Esophagus muscularis mucosa (tissue), 4 donors: ENCODE measurements at places on chromosomes 1 and 21. TPM values are rescaled to one million over a fixed set of nuclear protein-coding genes. Genes with fewer than 3 reads are reported as not detected.

- H3K4me3 ChIP-seq: no peak overlapping the region
- H3K27ac ChIP-seq: peak overlapping the region; percentile 1
- H3K36me3 ChIP-seq: no peaks in the 10 kb centered on the region
- no peaks in the 10 kb centered on the region for H3K27me3 ChIP-seq
- DNase-seq: no peak
Measured at GRCh38 chr1:234617131-234617985, 7.4 kb upstream of the IRF2BP2 start.

GRCh38 chr1:41891199-41891896, 27.4 kb downstream of the HIVEP3 start:
- H3K27ac ChIP-seq: peak overlapping the region; percentile 16
- DNase-seq: no peak
- peaks cover 22% of the 10 kb centered on the region for H3K4me1 ChIP-seq
- H3K4me3 ChIP-seq: peak overlapping the region; percentile 35
- no peaks in the 10 kb centered on the region for H3K27me3 ChIP-seq

Gene CACNA1S
- total RNA-seq: not detected

DNA sequence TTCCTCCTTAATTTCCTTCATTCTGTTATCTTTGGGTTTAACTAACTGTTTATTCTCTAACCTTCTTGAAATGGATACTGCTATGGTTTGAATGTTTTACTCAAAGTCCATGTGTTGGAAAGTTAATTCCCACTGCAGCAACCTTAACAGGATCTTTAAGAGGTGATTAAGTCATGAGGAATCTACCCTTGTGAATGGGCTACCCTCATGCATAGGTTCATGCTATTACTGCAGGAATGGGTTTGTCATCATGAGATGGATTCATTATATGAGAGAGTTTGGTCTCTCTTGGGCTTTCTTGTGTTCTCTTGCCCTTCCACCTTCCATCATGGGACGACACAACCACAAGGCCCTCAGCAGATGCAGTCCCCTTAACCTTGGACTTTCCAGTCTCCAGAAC, 516.9 kb downstream of the ADGRL2 start:
- H3K27ac ChIP-seq: no peak overlapping the region
- H3K27me3 ChIP-seq: no peaks in the 10 kb centered on the region
- H3K36me3 ChIP-seq: no peaks in the 10 kb centered on the region
- no peak for DNase-seq

DNA sequence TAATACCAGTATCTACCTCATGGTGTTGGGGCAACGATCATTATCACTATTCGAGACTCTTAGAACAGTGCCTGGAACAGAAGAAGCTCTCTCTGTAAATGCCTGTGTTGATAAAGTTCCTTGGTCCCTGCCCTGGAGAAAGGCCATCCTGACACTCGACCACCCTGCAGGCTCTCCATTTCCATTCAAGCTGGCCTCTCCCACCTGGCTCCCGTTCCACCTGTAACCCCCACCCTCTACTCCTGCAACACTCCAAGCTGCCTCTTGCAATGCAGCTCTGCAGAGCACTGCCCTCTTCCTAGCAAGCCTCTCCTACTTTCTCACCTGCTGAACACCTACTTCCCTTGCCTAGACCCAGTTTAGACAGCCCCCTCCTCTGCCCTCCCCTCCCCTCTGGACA, 6.1 kb downstream of the SPOCD1 start:
- no peak overlapping the region for H3K27ac ChIP-seq
- no peaks in the 10 kb centered on the region for H3K36me3 ChIP-seq
- H3K27me3 ChIP-seq: no peaks in the 10 kb centered on the region
- H3K4me3 ChIP-seq: no peak overlapping the region
- DNase-seq: no peak

DNA sequence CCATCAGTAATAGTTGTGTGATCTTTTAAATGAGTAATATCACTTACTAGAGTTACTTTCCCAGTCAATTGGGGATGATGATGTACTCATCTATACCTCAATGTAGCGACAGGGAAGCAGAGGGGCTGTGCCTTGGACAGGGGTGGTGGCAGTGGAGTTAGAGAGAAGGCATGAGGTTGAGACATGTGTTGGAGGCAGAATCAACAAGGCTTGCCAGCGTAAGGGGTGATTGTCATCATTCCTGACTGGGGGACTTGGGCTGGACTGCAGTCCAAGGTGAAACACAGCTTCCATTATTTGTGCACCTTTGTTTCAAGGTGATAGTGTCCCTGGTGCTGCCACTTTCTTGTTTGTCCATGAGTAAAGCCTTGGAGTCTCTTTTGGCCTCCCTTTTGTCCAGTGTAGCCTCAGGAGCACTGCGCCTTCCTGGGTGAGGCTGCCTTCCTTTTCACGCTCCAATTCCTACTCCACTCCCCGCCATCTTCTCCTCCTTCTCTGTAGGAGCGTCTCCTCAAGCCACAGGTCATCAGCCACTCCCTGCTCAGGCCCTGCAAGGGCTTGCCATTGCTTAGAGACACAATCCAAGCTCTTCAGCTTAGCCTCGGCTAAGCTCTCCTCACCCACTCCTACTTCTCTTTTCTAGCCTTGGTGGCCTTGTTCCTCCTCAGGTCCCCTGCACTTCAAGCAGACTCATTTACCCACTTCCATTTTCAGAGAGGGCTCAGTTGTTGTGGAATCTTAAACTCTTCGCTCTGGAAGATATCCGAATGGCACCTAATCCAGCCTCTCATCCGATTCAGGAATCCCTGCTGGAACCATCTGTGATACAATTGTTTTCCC, 77.6 kb upstream of the CD34 start:
- H3K27me3 ChIP-seq: no peaks in the 10 kb centered on the region
- no peaks in the 10 kb centered on the region for H3K36me3 ChIP-seq
- no peak overlapping the region for H3K4me3 ChIP-seq
- peaks cover 3% of the 10 kb centered on the region for H3K4me1 ChIP-seq

Gene TNFSF18
- total RNA-seq: not detected

Gene SAMD13
- total RNA-seq: 0.33 TPM

Gene UBE2J2
- 38.3 TPM for total RNA-seq

- no peak for DNase-seq
- no peaks in the 10 kb centered on the region for H3K36me3 ChIP-seq
- H3K27me3 ChIP-seq: no peaks in the 10 kb centered on the region
- H3K4me1 ChIP-seq: no peaks in the 10 kb centered on the region
- H3K4me3 ChIP-seq: no peak overlapping the region
Measured at GRCh38 chr1:167509587-167509986, 8.7 kb downstream of the CD247 start.

GRCh38 chr1:212935387-212935981, 14.9 kb upstream of the VASH2 start:
- H3K27ac ChIP-seq: no peak overlapping the region
- no peaks in the 10 kb centered on the region for H3K36me3 ChIP-seq
- no peak overlapping the region for H3K4me3 ChIP-seq
- no peaks in the 10 kb centered on the region for H3K4me1 ChIP-seq
- H3K27me3 ChIP-seq: no peaks in the 10 kb centered on the region

DNA sequence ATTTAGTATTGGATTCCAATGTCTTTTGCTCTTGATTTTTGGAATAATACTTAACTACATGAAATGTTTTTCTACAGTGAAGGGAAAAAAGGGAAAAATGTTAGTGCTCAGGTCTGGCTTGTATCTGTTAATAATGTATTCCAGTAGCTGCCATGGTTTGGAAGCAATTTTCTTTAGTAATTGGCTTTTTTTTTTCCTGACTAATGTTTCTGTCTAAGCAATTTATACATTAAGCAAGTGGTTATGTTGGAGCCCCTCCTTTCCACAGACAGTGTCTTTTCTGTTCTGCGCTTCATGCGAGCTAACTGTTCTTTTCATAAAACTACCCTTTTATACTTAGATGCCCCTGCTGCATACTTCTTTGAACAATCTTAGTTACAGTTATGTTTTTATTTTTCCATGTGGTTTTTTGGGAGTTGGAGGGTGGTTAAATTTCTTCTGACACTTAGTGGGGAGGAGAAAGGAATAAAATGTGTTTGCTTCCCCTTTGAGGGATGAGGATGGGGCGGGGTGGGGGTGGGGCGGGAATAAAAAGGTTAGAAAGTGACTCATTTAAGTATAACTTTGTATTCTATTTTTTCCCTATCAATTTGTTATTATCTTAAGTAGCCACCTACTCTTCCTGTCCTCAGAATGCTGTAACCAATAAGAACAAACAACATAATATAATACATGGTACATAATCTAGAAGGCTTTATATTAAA, 83.1 kb downstream of the CLIC4 start:
- no peak overlapping the region for H3K4me3 ChIP-seq
- no peak for DNase-seq
- peaks cover 84% of the 10 kb centered on the region for H3K4me1 ChIP-seq
- no peak overlapping the region for H3K27ac ChIP-seq
- no peaks in the 10 kb centered on the region for H3K27me3 ChIP-seq

Gene SLC25A44
- 18.2 TPM for total RNA-seq

Gene EVA1C
- 72.7 TPM for total RNA-seq

Gene RGSL1
- not detected for total RNA-seq

- peaks cover 35% of the 10 kb centered on the region for H3K4me1 ChIP-seq
- H3K36me3 ChIP-seq: no peaks in the 10 kb centered on the region
- no peak overlapping the region for H3K4me3 ChIP-seq
- no peak overlapping the region for H3K27ac ChIP-seq
Measured at GRCh38 chr1:77744576-77744975, 15.1 kb downstream of the USP33 start.

Gene TIPRL
- total RNA-seq: 25.7 TPM

Gene GJB3
- total RNA-seq: not detected

Gene NBPF11
- total RNA-seq: 7.1 TPM

Gene WNT4
- not detected for total RNA-seq

DNA sequence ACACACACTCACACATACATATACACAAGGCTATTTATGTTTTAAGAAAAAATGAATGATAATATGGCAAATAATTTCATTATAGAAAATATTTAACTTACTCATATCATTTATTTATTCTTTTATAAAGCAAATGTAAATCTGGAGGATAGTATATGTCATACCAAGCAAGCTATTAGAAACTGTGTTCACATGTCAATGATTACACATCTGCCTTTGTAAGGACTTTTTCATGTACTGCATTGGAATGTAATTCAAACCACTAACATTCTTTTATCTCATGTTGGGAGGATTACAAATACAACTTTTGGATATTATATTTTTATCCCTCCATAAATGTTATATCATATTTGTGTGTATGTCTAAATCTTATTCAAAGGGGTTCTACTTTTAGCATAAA, 1887.4 kb downstream of the NCAM2 start:
- H3K36me3 ChIP-seq: no peaks in the 10 kb centered on the region
- H3K4me1 ChIP-seq: no peaks in the 10 kb centered on the region
- H3K27me3 ChIP-seq: no peaks in the 10 kb centered on the region
- no peak for DNase-seq

DNA sequence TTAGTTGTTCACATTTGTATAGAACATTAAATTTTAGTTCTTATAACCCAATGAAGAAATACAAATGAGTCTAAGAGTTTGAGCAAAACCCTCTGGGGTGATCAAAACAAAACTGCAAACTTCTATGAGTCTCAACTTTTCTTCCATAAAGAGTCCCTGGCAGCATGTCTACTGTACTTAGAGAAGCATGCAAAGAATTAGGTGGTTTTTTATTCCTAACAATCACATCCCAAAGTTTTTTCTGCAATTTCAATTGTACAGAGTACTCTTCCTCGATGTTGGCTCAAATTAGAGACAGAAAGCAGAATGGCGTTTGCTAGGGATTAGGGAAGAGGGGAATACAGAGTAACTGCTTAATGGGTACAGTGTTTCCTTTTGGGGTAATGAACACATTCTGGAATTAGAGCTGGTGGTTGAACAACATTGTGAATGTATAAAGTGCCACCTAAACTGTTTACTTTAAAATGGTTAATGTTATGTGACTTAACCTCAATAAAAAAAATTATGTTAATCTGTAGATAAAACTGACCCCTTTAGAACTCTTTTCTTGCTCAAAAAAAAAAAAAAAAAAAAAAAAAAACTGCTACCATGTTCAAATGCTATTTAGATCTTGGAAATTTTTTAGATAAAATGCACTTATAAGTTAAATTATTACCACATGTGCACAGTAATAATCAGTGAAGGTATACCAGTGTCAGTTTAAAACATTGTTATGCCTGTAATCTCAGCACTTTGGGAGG, 4.8 kb downstream of the RC3H1 start:
- no peak for DNase-seq
- no peak overlapping the region for H3K4me3 ChIP-seq
- no peaks in the 10 kb centered on the region for H3K36me3 ChIP-seq
- peaks cover 67% of the 10 kb centered on the region for H3K4me1 ChIP-seq
- no peak overlapping the region for H3K27ac ChIP-seq
- no peaks in the 10 kb centered on the region for H3K27me3 ChIP-seq

- H3K27me3 ChIP-seq: no peaks in the 10 kb centered on the region
- no peak overlapping the region for H3K4me3 ChIP-seq
- H3K4me1 ChIP-seq: no peaks in the 10 kb centered on the region
- no peak for DNase-seq
- no peaks in the 10 kb centered on the region for H3K36me3 ChIP-seq
Measured at GRCh38 chr1:22311461-22311860, 140.2 kb upstream of the ZBTB40 start.

Gene CCDC181
- 0.80 TPM for total RNA-seq

Gene ABCA4
- 0.33 TPM for total RNA-seq

DNA sequence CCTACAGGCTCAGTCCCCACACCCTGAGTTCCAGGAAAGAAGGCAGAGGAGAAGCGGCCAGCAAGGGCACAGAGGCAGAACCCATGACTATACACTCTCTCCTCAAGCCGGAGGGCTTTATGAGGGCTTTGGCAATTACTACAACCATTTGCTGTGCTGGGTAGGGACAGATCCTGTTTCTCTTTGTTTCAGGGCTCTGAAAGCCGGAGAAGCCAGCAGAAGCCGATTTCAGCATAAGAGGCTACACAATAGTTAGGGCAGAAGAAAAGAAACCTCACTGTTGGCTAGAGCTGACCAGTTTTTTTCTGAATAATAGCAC, 13.9 kb downstream of the GPR3 start:
- H3K36me3 ChIP-seq: peaks cover 31% of the 10 kb centered on the region
- H3K27ac ChIP-seq: peak overlapping the region; percentile 76
- H3K27me3 ChIP-seq: no peaks in the 10 kb centered on the region
- no peak for DNase-seq
- peaks cover 57% of the 10 kb centered on the region for H3K4me1 ChIP-seq
- no peak overlapping the region for H3K4me3 ChIP-seq

DNA sequence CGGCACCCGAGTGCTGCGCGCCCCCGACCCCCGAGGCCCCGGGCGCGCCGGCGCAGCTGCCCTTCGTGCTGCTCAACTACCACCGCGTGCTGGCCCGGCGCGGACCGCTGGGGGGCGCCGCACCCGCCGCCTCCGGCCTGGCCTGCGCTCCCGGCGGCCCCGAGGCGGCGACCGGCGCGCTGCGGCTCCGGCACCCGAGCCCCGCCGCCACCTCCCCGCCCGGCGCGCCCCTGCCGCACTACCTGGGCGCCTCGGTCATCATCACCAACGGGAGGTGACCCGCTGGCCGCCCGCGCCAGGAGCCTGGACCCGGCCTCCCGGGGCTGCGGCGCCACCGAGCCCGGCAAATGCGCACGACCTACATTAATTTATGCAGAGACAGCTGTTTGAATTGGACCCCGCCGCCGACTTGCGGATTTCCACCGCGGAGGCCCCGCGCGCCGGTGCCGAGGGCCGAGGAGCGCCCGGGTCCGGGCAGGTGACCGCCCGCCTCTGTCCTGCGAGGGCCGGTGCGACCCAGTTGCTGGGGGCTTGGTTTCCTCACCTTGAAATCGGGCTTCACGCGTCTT, 49.0 kb downstream of the SIM2 start:
- H3K36me3 ChIP-seq: peaks cover 3% of the 10 kb centered on the region
- H3K4me3 ChIP-seq: peak overlapping the region; percentile 63
- H3K27ac ChIP-seq: no peak overlapping the region
- no peak for DNase-seq
- peaks cover 28% of the 10 kb centered on the region for H3K4me1 ChIP-seq
- H3K27me3 ChIP-seq: peaks cover 47% of the 10 kb centered on the region
